Fibroblast of skin of back (primary cell): ENCODE measurements at places on chromosomes 2 and 18.

GRCh38 chr2:223043164-223043941, 8.6 kb upstream of the KCNE4 start:
- DNase-seq: no peak

GRCh38 chr2:237217995-237218616, 132.4 kb downstream of the COPS8 start:
- peak; percentile 69 for DNase-seq

DNA sequence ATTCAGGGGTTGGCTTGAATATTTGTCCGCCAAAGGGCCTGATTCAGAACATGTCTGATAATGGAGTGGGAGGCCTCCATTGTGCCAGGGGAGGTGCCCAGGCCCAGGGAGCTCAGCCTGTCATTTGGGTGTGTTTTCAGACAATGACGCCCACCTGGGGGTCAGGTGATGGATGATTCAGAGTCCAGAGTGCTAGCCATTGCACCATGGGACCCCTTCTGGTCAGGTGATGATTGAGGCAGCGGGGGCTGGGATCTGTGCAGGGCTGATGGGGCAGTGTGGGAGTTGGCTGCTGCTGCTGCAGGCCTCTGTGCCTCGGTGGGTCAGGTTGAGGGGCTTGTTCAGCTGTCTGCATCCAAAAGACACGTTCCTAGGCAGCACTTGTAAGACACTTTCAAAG, 8.3 kb upstream of the ARHGEF4 start:
- DNase-seq: no peak

- DNase-seq: peak; percentile 63
These were observed at the start of gene ADAM23 for GRCh38 chr2:206442833-206443734. ADAM23 (plus strand) TSS chr2:206443532; CDS start chr2:206443867, 335 bp downstream.

- DNase-seq: no peak
These were observed 143.7 kb upstream of the SYT4 start for GRCh38 chr18:43420950-43421349.

GRCh38 chr18:44133483-44133882, 547.2 kb upstream of the SETBP1 start:
- DNase-seq: no peak

DNA sequence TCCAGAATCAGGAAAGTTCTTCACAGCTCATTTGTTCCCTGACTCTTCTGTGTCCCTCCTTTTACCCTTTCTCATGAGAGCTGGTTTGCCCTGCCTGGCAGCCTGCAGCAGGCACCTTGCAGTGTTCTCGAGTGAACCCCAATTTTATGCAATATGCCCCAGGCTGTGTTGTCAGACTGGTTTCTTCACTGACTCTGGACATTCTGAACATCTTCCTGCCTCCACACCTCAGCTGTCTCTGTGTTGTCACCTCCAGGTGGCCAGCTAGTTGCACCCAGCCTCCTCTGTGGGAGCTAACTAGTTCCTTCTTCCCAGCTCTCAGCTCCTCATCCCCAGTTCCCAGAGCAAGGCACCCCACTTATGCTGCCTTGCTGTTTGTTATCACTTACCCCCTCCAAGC, 5.5 kb downstream of the SETBP1 start:
- DNase-seq: no peak

DNA sequence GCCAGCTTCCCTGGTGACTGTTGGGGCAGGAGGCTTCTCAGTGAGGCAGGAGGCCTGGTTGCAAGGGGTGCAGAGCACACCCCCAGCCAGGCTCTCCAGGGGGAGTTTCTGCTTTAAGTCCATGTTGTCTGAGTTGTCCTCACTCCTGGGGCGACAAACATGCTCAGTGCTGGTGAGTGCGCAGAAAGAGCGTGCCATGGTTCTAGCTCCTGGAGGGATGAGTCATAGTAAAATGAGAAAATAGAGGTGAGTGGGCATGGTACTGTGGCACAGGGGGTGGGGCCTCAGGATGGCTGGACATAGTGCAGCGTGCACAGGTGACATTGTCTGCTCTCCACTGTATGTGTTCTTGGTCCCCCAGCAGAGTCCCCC, 457.2 kb upstream of the HS6ST1 start:
- no peak for DNase-seq

DNA sequence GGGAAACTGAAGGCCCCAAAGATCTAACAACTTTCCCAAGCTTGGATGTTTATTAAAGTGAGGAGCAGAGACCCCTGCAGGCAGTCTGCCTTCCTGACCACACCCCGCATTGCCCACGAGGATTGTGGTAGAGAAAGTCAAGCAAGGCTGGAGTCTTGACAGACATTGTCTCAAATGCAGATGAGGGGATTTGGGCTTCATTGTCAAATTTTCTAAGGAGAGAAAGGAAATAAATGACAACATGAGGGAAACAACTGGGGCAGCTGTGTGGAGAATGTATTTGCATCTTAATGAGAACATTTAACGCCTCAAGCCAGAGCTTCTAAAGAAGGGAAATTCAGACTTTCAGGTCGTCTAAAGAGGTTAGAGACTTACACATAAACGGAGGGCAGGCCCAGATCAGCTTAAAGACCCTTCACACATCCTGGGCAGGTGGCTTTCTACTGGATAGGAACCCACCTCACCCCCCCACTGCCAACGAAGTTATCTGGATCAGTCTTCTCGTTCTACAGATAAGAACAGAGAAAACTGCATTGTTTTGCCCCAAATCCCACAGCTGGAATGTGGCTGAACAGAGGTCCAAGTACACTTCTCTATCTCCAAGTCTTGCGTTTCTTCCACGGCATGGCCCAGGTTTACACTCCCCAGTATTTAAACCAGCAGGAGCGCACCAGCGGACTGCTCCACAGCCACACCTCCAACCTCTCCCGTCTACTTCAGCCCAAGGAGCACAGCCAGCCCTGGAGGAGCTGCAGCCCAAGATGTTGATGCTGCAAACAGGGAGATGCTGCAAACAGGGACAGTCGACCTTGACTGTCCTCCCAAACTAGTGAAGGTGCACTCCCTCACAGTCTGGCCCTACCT, 16.2 kb upstream of the SCG2 start:
- DNase-seq: no peak

DNA sequence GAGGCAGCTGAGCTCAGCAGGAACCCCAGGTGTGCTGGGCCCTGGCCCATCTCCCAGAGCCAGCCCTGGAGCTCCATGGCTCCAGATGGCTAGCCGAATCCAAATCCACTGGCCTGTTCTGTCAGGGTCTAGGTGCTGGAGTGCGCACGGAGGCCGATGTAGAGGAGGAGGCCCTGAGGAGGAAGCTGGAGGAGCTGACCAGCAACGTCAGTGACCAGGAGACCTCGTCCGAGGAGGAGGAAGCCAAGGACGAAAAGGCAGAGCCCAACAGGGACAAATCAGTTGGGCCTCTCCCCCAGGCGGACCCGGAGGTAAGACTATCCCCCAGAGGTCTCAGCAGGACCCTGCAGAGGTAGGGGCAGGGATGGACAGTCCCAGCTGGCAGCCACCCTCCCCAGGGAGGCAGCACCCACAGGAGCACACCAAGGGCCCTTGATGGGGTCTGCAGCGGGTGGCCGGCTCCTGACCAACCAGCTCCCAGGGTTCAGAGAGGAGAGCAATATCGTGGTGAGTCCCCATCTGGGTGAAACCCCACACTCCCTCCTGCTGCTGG, 26.1 kb upstream of the PRLH start:
- DNase-seq: no peak
